ENCODE measurements at places on chromosomes 5 and 9. TPM values are rescaled to one million over a fixed set of nuclear protein-coding genes. Genes with fewer than 3 reads are reported as not detected.

OR1J2 gene
- total RNA-seq: not detected

PCDHA5 gene
- total RNA-seq: not detected

TLX3 gene
- total RNA-seq: not detected

SLC36A2 gene
- total RNA-seq: not detected

EIF4E1B gene
- not detected for total RNA-seq

CDHR2 gene
- not detected for total RNA-seq

CYLC2 gene
- not detected for total RNA-seq

CARTPT gene
- not detected for total RNA-seq

CSF1R gene
- total RNA-seq: 0.15 TPM

MRPS27 gene
- 62.3 TPM for total RNA-seq

ESM1 gene
- 0.25 TPM for total RNA-seq

GAPVD1 gene
- total RNA-seq: 26.0 TPM

LRRC19 gene
- not detected for total RNA-seq

GRIA1 gene
- not detected for total RNA-seq

FBXW5 gene
- 146 TPM for total RNA-seq

MLANA gene
- not detected for total RNA-seq

BRD3OS gene
- total RNA-seq: 24.7 TPM

LCN9 gene
- not detected for total RNA-seq

FST gene
- 10.0 TPM for total RNA-seq

CDH12 gene
- total RNA-seq: not detected

PCDHB11 gene
- total RNA-seq: 0.34 TPM

SH2D3C gene
- 2.5 TPM for total RNA-seq

NR5A1 gene
- not detected for total RNA-seq

HNRNPH1 gene
- 149 TPM for total RNA-seq

SERINC5 gene
- 11.1 TPM for total RNA-seq

MEGF10 gene
- 0.05 TPM for total RNA-seq

KCTD16 gene
- total RNA-seq: 0.12 TPM

NFX1 gene
- 20.3 TPM for total RNA-seq

DAB2IP gene
- total RNA-seq: 5.8 TPM

SV2C gene
- total RNA-seq: not detected

DNAI1 gene
- not detected for total RNA-seq

CDC20B gene
- total RNA-seq: not detected

SCAI gene
- 4.1 TPM for total RNA-seq

ZNF883 gene
- 1.8 TPM for total RNA-seq

FCN1 gene
- not detected for total RNA-seq

PRR16 gene
- 29.0 TPM for total RNA-seq

IFNE gene
- 0.56 TPM for total RNA-seq

HAVCR2 gene
- total RNA-seq: 0.39 TPM

SPAG8 gene
- 1.4 TPM for total RNA-seq

EPB41L4A gene
- 5.7 TPM for total RNA-seq

LVRN gene
- not detected for total RNA-seq

HMCN2 gene
- 0.06 TPM for total RNA-seq

FANCG gene
- 9.5 TPM for total RNA-seq

CARD9 gene
- total RNA-seq: 0.88 TPM

FAM81B gene
- not detected for total RNA-seq

OR1K1 gene
- not detected for total RNA-seq
